ENCODE measurements at places on chromosomes 3 and 15.
A peak's percentile ranks its signal among the peaks of the same experiment; 100 is the strongest.

DNA sequence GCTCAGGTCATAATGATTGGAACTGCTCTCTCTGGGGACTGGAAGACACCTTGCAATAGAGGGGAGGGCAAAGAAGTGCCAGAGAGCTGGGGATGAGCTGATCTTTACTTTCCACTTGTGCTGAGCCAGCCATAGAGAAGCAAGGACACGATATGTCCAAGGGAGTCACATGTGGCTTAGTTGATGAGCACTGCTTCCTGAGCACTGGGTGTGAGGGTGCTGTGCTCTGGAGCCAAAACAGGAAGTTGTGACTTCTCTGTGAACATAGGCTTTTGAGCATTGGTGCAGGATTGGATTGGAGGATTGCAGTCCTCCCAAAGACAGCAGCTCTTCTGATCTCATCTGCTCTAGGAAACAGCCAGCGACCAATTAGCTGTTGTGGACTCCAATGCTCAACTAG, 6.7 kb downstream of the PARP14 start:
- DNase-seq: no peak

DNA sequence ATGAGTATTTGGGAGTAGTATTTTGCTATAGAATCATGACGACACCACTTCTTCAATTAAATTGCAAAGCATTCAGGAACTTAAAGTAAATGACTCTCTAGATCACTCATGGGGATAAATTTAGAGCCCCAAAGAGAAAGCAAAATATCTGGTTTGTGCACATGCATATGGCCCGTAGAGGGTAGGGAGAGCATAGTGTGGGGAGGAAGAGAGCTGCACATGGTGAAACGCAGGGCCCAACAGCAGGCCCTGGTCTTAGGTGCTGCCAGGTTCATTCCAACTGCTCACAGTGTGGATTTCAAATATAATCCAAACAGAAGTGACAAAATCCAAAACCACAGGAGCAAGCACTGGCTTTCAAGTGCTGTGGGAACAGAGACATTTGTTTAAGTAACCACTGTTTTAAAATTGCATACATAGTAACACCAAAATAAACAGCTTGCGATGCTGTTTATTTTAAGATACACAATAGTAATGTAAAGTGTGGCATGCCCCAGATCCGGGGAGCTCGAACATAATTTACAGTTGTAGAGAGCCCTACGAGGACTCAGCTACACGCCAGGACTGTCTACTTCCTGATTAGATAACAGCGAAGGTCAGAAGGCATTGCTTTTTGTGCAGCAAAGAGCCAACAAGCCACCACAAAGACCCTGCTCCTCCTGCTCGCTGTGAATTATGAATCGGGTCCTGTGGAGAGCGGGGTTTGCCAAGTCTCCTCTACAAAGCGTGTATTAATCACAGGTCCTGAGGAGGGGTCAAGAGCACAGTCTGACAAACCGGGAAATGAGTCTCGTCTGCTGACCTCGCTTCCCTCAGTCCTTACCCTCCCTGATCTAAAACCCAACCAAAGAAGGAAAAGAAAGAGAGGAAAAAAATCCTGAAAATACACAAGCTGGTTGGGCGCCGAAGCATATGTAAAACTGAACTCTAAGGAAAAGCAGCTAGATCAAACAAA, 80.6 kb downstream of the MEIS2 start:
- DNase-seq: no peak

- DNase-seq: no peak
These were observed 37.7 kb upstream of the NAALADL2 start for GRCh38 chr3:174821477-174821876.

- DNase-seq: no peak
These were observed 962.3 kb upstream of the NR2F2 start for GRCh38 chr15:95368191-95368590.

DNA sequence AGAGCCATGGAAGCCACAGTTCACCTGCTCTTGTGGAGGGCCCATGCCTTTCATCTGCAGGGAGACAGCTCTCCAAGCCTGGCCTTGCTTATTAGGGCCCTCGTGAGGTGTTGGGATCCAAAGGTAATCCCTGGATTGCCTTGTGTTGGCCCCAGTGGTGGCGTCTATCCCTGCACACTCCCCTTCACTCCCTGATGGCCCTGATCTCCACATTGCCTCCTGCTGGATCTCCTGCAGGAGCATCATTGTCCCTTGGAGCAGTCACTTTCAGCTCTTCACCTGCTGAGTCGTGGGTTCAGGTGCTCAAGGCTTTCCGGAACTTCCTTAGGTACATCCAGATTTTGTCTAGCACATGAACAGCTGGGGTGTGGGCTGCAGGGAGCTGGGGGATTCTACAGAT, 7.0 kb downstream of the PPCDC start:
- no peak for DNase-seq

- no peak for DNase-seq
These were observed 51.8 kb downstream of the OCA2 start for GRCh38 chr15:28047277-28047676.

GRCh38 chr3:83823095-83823494, 1135.7 kb upstream of the CADM2 start:
- DNase-seq: no peak

GRCh38 chr3:50588759-50589433, 19.6 kb downstream of the HEMK1 start:
- DNase-seq: no peak

DNA sequence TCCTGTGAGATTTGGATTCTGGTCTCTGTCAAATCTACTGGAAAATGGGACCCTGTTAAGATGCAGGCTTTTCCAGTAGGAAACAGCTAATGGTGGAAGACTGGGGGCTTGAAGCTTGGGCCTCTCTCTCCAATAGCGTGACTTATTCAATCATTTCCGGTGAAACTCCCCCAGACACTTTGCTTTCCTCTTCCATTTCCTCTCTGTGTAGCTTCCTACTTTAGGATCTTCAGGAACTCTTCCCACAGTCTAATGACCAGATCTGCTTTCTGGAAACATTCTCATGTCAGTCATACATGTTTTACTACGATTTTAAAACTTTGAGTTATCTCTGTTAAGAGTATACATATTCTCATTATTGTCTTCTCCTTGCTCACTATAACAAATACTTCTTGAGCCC, 28.0 kb upstream of the TPRG1 start:
- no peak for DNase-seq

DNA sequence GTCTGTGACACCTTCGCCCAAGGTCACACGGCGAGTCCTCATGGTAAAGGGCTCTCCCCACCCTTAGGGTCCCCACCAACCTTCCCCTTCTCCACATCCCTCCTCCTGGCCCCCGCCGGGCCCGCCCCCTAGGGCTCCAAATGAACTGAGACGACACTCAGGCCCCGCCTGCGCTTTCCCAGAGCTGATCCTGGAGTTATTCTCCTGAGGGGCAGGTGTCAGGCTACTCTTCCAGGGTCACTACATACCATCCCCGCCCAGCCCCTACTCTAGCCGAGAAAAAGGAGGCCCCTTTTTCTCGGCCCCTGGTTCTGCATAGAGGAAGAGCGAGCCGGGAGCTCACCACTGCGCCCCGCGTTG, 292 bp downstream of the USP4 start:
- peak; percentile 54 for DNase-seq

DNA sequence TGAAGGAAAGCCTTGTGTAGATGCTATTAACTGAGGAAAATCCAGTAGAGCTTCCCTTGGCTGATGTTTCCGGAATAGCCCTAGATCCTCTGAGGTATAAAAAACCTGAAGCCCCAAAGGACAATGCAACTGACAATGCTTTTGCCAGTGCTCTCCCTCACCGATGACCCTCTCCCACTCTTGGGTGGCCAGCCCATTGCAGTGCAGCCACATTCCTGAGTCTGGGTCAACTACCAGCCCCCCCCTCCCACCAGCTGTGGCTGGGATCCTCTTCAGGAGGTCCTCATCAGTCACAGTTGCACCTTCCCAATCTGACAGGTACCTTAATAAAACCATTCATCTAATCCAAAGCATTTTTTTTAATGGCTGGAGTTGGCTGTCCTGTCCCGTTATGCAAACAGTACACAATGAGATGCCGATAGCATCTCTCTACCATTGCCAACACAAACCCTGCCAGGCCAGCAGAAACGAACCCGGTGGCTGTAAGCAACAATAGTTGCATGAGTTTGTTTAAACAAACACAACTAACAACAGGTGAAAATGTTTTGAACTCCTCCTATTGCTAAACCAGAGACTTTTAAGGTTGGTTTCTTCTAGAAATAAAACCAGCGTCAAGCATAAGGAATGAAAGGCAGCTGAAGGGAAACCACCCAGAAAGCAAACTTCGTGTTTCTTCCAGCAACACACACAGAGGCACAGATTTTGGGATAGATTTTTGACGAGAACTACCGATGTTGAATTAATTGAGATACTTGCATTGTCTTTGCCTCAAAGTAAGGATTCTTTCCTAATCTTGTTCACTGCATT, 128.3 kb upstream of the ARHGEF3 start:
- no peak for DNase-seq

DNA sequence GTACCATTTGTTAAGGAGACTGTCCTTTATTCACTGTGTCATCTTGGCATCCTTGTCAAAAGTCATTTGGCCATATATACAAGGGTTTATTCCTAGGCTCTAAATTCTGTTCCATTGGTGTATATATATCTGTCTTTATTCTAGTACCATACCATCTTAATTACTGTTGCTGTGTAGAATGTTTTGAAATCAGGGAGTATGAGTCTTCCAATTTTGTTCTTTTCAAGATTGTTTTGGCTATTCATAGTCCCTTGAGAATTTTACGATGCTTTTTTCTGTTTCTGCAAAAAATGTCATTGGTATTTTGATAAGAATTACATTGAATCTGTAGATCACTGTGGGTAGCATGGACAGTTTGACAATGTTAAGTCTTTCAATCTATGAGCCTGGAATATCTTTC, 28.7 kb downstream of the PFN2 start:
- no peak for DNase-seq

DNA sequence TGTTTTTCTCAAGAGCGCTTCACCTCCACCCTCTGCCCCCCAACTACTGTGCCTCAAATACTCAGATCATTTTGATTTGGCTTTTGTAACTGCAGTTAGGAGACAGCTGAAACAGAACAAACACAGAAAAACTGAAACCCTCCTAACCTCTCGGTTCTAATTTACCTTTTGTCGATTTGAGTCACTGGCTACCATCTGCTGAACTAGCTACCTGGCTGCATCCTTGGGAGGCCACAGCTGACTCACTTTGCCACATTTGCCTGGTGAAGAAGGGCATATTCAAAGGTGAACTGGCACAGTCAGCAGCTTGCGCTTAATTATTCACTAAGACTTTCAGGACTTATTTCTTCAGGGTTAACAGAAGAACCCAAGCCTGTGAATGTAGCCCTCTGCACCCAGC, 117.7 kb downstream of the FOXB1 start:
- DNase-seq: no peak

- DNase-seq: no peak
These were observed 85.9 kb downstream of the DCLK3 start for GRCh38 chr3:36678216-36679013.

GRCh38 chr3:120820748-120821147, 78.2 kb downstream of the GTF2E1 start:
- DNase-seq: no peak

GRCh38 chr15:50979041-50979440, 70.6 kb downstream of the AP4E1 start:
- DNase-seq: no peak

DNA sequence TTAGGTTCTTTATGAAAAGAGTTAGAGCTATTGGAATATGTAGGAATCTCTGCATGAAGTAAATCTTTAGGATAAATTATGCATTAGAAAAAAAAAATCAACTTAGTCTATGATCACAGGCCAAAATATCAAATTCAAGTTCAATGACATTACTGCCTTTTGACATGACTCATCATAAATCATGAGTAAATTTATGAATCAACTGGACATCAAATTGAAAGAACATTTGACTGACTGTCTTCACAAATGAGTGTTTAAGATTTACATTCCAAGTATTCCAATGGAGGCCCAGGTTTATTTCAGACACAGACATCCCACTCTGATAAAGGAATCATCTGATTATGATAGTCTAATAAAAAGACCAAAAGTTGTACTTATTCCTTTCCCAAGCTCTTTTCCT, 192.8 kb upstream of the TTC14 start:
- DNase-seq: no peak

Data from glutamatergic neuron (in vitro differentiated cells).